ENCODE measurements at places on chromosomes 4 and X.

DNA sequence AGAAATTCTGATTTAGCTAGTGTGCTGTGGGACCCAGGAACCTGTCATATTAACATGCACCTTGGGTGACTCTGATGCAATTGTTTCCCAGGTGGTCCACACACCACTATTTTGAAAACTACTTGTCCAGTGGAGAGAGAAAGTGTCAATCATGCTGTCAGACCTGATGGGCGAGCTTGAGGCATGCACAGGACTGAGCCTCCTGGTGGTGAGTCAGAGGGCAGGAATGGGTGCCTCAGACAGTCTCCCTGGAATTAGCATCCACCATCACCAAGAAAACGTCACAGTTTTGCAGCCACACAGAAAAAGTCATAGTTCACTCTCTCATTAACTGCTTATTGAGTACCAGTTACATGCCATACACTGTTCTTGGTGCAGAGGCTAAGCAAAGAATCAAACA lies 181.8 kb upstream of the MAOA start:
- no peak for DNase-seq

GRCh38 chr4:152385551-152385950 lies 150.3 kb downstream of the FBXW7 start:
- DNase-seq, result no peak

DNA sequence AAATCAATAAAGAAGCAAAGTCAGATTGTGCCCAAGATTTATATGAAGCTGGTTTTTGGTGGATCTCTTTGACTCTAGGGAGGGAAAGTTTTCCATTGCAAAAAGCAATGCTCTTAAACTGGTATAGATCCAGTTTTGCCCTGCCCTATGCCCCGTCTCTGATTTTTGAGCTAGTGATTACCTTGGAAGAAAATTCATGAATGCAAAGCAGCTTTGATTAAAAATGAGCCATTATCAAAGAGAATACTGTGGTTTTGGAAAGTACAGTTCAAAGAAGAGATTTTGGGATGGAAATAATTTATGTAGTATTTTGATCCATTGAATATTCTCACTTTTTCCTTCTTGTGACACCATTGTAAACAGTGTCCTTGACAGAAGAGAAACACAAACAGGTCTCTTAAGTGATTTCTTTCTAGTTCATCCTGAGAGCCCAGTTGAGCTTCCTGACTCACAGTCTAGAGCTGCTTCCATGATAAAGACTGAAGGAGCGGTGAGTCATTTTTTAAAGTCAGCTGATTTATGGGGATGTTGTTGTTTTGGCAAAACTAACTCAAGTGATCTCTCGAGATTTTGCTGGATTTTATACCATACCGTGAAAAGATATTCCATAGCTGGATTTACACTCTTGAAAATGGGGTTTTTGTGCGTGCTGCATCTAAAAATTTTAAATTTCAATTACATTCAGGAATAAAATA lies 76.7 kb downstream of the AFF1 start:
- no peak for DNase-seq

GRCh38 chr4:3389233-3390215 lies 52.2 kb upstream of the HGFAC start:
- no peak for DNase-seq
